ENCODE measurements at places on chromosomes 1 and 21.

- DNase-seq, result peak; percentile 14
These were observed 738 bp downstream of the GNPAT start for GRCh38 chr1:231241750-231242149.

- DNase-seq, result no peak
These were observed 56.8 kb downstream of the ZBTB17 start for GRCh38 chr1:15918962-15919715.

DNA sequence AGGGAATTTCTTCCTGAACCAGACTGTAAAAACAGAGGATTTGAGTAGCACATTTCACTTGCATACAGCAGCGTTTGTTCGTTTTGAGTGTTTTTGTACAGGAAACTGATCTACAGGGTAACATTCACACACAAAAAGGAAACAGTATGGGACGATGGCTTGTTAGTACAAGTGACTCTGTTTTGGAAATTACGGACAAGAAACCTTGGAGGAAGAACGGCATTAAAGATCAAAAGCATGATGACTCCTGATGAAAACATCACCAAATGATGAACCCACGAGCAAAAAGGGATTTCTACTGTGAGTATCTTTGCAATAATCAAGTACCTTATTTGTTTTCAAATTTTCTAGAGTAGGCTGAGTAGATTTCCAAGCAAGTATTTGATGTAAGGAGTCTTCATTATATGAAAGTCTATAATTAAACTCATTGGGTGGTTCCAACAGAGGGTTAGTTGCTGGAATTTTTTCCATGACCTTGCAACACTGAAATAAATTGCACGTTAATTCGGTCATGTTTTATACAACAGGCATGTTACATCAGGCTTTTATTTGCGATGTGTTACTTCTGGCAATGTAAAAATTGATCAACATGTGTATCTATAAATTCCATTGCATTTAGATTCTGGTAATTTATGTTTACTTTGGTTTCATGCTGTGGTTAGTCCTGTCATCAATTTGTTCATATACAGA is 76.7 kb upstream of the KCNK2 start:
- DNase-seq, result no peak

DNA sequence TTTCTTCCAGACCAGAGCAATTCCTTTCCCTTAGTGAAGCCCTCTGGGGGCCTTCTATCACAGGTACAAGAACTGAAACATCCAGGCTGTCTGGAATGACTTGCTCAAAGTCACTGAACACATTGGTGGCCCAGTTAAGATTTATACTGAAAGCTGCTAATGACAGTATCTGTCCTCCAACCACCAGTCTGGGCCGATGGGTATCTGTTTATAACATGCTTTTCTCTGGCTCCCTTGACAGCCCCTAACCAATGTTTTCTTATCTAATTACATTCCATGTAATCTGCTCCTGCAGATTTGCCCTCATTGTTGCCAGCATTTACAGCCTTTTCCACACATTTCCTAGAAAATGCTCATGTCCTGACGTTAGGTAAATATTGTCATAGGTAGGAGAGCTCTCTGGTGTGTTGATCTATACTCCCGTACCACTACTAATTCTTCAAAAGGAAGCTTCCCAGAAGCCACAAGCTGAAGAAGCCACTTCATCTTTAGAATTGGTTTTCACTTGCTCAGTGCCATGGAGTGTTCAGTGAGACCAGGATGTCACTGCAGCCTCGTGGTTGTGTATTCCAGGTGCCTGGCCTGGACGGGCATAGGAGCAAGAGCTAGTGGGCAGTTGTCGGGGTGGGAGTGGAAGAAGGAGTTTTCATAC is 163.9 kb downstream of the TSEN15 start:
- no peak for DNase-seq

- no peak for DNase-seq
These were observed 16.7 kb upstream of the FAM110D start for GRCh38 chr1:26142159-26142558.

- peak; percentile 52 for DNase-seq
These were observed 1.3 kb downstream of the RCOR3 start for GRCh38 chr1:211260141-211261107.

DNA sequence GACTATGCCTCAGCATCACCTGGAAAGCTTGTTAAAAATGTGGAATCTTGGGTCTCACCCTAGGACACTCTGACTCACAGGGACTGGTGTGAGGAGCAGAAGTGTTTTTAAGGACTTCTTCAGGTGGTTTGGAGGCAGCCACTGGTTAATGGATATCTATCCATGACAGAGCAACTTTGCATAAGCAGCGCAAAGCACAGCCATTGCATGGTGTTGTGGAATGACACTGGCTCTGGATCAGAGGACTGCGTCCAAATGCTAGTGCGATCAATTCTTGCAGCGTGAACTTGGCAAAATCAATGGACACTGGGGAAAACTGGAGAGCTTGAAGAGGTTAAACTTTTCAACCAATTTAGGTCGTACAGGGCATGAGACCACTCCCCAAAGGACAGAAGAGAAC is 116.8 kb upstream of the FAM78B start:
- no peak for DNase-seq

- DNase-seq, result no peak
These were observed 2.9 kb downstream of the MED8 start for GRCh38 chr1:43386676-43387075.

GRCh38 chr1:176174108-176174507 is 33.0 kb downstream of the COP1 start:
- peak; percentile 2 for DNase-seq

DNA sequence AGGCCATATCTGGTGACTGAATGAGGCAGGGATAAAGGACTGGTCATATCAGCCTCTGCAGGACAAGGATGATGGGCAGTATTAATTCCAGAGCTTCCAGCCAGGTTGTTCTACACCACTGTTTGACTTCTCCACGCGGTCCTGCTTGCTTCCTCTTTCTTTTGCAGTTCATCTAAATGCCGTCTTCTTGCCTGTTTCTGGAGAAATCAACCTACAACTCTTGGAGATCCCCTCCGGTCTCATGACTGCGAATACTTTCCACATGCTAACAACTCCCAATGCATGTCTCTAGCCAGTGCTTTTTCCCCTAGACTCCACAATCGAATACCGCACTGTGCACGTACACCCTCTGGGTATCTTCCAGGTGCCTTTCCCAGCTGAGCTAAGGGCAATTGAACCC is 14.1 kb upstream of the TIAM1 start:
- no peak for DNase-seq

- DNase-seq, result no peak
These were observed 125.6 kb downstream of the URB2 start for GRCh38 chr1:229751610-229752009.

DNA sequence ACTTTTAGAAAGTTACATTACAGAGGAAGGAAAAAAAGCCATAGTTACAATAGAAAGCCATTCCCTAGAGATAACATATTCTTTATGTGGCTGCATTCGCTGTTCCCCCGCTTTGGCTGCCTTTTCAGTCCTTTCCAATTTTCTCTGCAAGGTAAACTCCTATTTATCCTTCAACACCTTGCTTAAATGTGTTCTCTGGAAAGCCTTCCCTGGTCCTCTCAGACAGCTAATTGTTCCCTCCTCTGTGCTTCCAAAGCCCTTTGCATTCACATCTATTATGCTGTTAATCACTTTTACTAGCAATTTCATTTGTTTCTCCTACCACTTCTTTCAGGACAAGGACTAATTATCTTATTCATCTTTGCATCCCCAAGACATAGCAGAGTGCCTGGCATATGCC is 1.6 kb downstream of the PHC2 start:
- no peak for DNase-seq

- DNase-seq, result no peak
These were observed 95.1 kb upstream of the WLS start for GRCh38 chr1:68327414-68327813.

GRCh38 chr1:15020943-15021745 is 132.4 kb upstream of the TMEM51 start:
- DNase-seq, result no peak

- DNase-seq, result peak; percentile 53
These were observed 17.1 kb downstream of the TTF2 start for GRCh38 chr1:117077267-117077666.

DNA sequence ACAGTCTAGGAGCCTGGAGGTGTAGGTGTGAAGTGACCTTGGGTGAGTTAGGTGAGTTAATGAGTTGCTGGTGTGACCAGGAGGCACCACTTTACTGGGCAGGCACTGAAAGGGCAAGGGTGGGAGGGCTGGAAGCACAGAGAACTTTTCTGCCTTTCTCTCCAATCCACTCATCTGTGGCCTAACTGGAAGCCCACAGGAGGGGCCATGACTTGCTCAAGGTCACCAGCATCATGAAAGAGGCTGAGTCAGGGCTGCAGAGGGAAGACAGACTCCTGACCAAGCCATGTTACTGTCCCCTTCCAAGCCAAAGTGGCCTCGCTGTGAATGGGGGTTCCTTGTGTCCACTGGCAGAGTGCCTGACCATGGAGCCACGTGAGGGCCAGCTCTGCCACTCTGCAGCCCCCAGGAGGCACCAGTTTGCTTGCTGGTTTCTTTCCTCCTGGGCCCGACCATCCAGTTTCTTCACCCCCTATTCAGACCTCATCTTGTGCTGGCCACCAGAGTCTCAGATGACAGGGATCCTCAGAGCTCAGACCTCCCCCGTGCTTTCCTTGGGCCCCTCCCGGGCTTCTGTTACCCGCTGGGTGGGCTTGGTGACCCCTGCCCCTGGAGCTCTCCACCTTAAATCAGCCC is 4.3 kb upstream of the BSND start:
- no peak for DNase-seq

GRCh38 chr1:942411-942821 is 16.6 kb downstream of the NOC2L start:
- no peak for DNase-seq

GRCh38 chr1:80531182-80531581 is 1269.6 kb upstream of the ADGRL2 start:
- no peak for DNase-seq

DNA sequence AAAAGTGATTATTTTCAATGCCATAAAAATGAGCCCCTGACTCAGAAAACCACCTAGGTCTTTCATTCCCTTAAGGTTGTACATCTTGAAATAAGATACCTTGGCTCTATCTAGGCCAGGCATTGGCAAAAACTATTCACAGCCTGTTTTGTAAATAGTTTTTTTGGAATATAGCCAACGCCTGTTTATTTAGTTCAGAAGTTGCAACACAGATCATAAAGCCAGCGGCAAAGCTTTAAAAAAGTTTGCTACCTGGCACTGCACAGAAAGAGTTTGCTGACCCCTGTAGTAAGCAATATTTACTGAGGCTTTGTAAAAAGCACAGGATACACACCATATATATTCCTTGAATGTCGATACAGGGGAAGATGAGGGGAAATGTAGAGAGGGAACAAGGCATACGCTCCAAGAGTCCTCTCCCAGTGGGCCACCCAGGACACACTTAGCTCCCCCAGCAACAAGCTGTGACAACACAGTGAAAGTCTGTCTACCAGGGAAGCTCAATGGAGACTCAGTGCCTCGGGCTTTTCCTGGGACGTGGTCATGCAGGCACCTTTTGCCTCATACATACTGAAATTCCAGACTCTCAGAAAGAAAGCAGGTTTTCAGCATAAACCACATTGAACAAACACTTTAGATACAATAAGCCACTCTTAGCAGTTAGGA is 20.5 kb downstream of the TARBP1 start:
- no peak for DNase-seq

GRCh38 chr1:229319487-229319886 is 23.4 kb downstream of the CCSAP start:
- no peak for DNase-seq

GRCh38 chr1:180863158-180863775 is 49.4 kb upstream of the KIAA1614 start:
- no peak for DNase-seq

- no peak for DNase-seq
These were observed 25.7 kb downstream of the CTH start for GRCh38 chr1:70436622-70437251.

DNA sequence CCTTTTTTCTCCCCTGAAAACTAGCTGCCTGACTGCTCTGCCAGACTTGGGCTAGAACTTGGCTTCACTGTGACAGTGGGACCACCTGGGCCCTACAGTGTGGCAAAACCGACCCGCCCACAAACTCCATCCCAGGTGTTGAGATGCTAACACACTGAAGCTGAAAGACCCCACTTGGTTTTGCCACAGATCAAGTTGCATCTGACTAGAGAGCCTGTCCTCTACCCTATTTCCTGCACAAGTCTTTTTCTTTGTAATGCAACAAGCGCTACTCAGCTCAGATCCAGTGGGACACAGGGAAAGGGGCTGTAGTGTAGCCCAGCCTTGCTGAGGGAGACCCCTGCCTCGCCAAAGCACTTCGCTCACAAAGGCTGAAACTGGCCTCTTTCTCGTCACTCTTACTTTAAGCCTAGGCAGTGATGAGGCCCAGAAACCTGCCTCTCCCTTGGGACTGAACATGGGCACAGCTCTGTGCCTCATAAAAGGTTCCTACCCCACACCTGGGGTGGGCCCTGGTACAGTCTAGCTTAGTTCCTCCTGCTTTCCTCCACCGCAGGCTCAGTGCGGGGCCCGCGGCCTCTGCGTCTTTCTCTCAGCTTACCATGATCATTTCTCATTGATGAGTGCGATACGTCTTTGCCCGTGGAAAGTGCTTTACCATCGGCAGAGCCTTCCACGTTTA is 9.7 kb downstream of the ALPL start:
- DNase-seq, result no peak

DNA sequence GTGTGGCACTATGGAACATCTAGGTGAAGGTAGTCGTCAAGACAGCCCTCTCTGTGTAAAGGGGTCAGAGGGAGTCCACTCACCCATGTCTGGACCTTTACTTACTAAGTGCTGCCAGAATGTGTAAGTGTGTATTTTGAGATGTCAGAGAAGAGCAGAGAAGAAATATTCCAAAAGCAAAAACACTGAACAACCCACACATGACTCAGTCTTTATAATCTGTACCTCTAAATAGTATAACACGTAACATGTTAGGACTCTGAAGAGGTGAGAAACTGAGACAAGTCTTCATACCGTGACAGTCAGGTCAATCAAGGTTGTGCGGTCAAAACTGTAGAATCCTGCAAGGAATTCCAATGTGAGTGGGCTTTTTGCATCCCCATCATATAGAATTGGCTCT is 555.2 kb downstream of the LMO4 start:
- DNase-seq, result no peak
